ENCODE measurements at places on chromosomes 7 and 10. TPM values are rescaled to one million over a fixed set of nuclear protein-coding genes. Genes with fewer than 3 reads are reported as not detected.

The PPIF gene
- 29.7 TPM for polyA plus RNA-seq

The ERVW-1 gene
- polyA plus RNA-seq: 1.5 TPM

The RSPH10B gene
- 2.3 TPM for polyA plus RNA-seq

The PRSS2 gene
- polyA plus RNA-seq: not detected

The RAB18 gene
- 113 TPM for polyA plus RNA-seq

The TMEM139 gene
- 8.4 TPM for polyA plus RNA-seq

The DNAAF5 gene
- 27.4 TPM for polyA plus RNA-seq

The PTN gene
- polyA plus RNA-seq: 57.3 TPM

The SCART1 gene
- polyA plus RNA-seq: 2.2 TPM

The DDC gene
- polyA plus RNA-seq: 12.2 TPM

The INPP5F gene
- 44.5 TPM for polyA plus RNA-seq

The MRLN gene
- 1.1 TPM for polyA plus RNA-seq

GRCh38 chr7:95517870-95518269 lies 32.1 kb downstream of the ASB4 start:
- no peak for DNase-seq

DNA sequence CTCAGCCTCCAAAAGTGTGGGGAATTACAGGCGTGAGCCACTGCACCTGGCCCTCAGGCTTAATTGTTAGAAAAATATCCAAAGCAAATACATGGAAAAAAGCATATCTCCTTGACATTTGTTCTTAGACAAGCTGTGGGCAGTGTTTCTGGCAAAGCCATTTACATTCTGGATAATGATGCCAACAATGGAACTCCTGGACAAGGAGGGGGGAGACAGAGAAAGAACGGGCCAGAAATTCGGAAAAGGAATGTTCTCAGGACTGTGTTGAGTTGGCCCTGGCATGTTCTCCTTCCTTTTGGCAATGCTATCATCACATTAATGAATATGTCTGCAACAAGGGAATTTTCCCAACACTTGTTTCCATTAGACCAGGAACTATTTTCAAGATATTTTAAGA lies 88.7 kb downstream of the UBE2H start:
- no peak for DNase-seq

DNA sequence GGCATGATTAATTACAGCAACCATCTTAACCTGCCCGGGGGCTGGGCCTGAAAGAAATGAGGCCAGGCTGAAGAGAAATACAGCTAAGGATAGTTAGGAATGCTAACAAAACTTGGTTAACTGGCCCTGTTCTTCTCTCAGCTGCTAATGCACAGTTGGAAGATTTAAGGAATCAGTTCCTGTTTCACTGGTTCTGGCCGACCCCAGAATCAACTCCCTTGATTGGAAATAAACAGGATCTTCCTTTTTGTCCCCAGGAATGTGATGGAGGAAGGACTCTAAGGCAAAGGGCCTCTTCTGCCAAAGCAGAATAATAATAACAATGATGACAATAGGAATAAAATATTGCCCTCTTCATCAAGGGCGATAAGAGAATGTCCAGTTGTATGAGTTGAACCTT lies 3.5 kb upstream of the LRMDA start:
- peak; percentile 33 for DNase-seq

DNA sequence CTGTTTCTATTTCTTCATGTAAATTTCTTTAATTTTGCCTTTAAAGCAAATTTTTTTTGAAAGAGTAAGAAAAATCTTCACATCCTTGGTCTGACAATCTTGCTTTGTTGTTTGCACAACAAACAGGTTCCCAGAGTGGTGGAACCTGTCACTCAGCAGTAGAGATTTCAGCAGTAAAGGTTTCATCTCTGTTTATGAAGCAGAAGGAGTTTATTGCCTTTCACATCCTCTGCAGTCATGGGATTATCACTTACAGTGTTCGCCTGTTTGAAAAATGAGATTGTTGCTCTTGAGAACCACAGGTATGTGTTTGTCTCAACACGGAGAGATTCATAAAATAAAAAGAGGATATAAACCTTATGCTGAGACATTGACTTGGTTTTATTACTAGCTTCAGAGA lies 342.6 kb downstream of the IPMK start:
- no peak for DNase-seq

GRCh38 chr7:37285706-37286453 lies 162.8 kb downstream of the ELMO1 start:
- no peak for DNase-seq

DNA sequence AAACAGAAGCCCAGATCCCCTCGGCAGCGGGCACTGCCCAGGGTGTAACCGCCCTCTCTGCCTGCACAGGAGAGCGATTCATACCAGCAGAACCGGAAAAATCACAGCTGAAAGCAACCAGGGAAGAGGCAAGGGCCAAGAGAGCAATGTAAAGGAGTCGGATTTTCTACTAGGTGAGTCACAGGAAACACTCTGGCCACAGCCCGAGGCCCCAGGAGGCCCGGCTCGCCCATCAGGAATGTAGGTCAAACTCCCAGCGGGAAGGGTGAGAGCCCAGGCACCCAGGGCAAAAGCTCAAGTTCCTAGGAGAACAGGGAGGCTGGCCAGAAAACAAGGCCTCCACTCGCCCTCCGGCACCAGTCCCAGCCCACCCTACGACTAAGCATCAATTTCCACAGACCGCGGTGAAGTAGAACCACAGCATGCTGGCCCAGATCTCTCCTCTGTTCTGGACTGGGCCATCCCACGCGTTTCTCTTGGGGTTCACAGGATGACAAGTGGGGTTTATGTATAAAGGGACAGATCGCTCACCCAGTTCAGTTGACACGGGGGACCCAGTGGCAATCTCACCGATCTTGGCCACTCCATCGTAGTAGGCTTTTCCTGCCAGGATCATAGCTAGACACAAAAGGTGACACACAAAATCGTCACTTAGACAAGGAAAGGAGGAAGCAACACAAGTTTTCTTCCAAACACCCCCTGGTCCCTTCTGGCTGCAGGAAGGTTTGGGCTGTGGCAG lies 46.2 kb downstream of the BAIAP2L1 start:
- DNase-seq: no peak

- no peak for DNase-seq
These were observed 89.7 kb upstream of the RPA3 start for GRCh38 chr7:7808156-7808555.

GRCh38 chr7:92325858-92326257 lies 80.1 kb downstream of the ANKIB1 start:
- no peak for DNase-seq

- no peak for DNase-seq
These were observed 7.3 kb downstream of the POLL start for GRCh38 chr10:101580486-101581399.

GRCh38 chr7:9718071-9718661 lies 1255.5 kb upstream of the PHF14 start:
- DNase-seq: no peak

DNA sequence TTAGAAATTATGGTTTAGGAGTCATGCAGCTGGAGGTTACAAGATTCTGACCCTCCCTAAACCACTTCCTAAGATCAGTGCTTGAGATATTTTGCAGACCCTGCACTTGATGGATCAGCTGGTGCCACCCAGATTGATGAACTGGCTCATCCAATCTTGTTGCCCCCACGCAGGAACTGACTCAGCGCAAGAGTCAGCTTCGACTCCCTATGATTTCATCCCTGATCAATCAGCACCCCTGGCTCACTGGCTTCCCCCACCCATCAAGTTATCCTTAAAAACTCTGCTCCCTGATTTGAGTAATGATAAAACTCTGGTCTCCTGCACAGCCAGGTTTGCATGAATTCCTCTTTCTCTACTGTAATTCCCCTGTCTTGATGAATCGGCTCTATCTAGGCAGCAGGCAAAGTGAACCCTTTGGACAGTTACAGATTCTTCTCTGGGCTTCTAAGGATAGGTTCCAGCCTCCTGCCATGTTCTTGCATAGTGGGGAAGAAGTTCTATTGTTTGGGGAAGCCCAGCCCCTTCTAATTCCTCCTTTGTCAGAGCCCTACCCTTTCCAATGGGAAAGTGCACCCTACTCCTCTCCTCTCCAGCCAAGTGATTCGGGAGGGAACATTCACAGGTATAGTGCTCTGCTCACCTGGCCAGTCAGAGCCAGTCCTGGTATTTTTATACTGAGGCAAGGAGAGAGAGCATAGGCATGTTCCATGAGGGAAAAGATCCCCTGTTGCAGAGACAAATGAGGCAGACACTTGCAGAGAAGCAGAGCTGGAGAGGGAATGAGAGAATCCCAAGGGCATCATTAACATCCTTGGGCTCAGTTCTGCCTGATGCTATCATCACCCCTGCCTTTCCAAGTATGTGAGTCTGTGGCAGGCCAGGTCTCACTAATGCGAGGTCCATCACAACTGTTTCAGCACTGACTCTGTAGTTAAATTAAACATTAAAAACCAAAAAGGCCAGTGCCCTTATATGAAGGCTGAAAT lies 224.4 kb upstream of the GALNT17 start:
- no peak for DNase-seq

GRCh38 chr10:19332304-19332703 lies 283.7 kb downstream of the MALRD1 start:
- peak; percentile 9 for DNase-seq

- no peak for DNase-seq
These were observed 108.7 kb upstream of the KMT2C start for GRCh38 chr7:152544481-152544927.

DNA sequence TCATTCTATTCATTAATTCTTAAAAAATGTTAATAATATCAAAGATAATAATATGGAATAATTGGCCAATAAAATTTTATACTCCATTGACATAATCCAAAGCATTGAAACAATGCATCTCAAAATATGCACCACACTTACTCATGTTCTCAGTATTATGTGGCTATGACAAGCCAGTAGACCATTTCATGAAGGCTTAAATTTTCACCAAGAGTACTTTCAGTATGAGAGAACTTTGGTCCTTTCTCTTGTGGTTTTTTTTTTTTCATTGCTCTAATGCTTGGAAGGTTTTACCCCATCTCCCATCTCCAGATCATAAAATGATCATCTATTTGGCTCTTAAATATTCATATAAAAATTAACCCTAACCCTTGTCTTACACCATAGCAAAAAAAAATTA lies 45.5 kb upstream of the TMEM140 start:
- DNase-seq: no peak

- DNase-seq: no peak
These were observed 110.5 kb downstream of the JCAD start for GRCh38 chr10:29948881-29949355.

DNA sequence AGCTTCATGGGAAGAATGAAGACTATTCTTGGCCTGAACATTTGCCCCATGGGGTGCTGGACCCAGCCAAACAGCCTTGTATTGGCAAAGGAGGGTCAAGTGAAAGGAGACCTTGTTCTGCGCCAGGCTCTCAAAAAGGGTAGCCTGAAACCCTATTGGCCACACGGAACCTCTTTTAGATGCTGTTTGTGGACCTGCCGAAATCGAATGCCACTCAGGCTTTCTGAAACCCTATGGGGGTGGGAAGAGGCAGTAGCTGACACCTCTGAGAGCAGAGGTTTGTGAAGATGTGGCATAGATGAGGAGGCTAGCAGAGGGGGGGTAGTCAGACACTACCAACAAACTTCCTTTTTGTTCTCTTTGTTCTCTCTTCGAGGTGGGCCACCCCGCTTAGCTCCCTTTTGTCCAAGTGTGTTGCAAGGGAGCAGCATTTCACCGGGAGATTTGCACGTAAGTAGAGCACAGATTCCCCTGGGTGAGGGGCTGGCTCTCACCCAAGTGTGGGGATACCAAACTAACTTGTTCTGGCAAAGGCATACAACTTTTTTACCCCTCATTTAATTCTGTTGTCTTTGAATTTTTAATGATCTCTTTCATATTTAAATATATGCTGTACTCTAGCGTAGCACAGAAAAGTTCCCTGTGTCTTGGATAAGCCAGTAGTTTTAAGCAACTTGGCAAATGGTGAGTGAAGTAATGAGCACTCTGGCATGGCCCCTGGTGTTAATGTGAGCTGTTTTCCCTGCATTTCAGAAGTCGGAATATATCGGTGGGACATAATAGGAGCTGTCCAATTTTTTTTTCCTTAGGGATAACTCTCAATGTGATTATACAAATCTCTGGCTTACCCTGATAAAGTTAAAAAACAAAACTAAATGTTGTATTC lies 107.7 kb downstream of the SEPTIN7 start:
- DNase-seq: no peak

DNA sequence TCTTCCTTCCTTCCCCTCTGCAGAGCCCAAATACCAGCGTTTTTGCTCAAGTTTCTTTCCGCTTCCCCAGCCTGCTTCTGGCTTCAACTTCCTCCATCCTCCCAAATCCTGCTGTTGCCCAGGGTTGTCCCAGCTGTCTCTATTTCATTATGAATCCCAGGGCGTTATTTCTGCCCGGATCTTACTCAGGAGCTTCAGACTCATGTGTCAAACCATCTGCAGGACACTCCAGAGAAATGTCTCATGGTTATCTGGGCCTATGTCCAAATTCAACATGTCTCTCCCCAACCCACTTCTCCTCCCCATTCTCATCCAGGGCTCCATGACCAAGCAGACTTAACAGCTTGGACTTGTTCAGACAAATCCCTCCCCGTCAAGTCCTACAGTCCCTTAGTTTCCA lies 15.6 kb downstream of the ARHGAP22 start:
- DNase-seq: no peak

DNA sequence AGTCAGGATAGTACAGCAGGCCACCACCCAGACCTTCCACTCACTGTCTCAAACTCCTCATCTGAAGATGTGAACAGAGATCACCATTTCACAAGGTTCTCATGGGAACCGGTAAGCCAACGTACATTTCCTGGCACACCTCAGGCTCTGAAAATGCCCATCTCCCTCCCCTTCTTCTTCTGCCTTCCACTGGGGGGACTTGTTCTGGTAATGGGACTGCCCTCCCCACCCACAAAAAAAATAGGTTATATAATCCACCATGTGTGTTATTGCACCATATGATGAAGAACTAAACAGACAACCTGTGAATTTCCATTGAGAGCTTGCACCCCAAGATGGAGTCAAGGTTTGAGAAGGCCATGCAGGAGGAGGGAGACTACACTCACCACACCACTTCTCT lies 42.1 kb upstream of the IKZF1 start:
- no peak for DNase-seq

GRCh38 chr7:131000873-131001272 lies 266.9 kb upstream of the KLF14 start:
- no peak for DNase-seq

DNA sequence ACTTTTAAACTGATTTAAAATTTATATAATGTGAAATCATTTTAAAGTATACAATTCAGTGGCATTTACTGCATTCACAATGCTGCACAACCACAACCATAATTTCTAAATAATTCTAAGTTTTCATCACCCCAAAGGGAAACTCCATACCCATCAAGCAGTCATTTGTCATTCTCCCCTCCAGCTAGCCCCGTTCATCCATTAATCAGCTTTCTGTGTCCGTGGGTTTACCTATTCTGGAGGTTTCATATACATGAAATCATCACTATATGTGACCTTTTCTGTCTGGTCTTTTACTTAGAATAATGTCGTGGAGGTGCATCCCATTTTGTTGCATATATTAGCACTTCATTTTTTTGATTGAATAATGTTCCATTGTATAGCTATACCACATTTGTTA lies 214.1 kb downstream of the ADK start:
- DNase-seq: no peak

DNA sequence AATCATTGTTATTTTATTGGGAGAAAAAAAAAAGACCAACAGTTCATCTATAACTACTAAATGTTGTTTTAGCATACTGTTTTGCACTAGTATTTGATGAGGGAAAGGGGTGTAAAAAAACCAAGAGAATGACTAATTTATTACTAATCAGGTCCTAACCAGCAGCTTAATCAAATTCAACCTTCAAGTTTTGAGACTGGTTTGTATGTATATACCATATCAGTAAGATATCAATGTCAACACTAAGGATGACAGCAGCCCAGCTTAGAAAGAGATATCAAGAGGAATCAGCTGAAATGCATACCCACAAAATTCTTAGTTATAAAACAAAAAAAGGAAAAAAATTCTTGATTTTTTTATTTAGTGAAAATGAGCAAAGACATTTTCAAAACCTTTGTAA lies 122.6 kb downstream of the KMT2C start:
- DNase-seq: no peak
